ENCODE measurements at places on chromosomes 3 and 15.

GRCh38 chr3:172634948-172635347 lies 75.9 kb downstream of the NCEH1 start:
- no peak for DNase-seq

DNA sequence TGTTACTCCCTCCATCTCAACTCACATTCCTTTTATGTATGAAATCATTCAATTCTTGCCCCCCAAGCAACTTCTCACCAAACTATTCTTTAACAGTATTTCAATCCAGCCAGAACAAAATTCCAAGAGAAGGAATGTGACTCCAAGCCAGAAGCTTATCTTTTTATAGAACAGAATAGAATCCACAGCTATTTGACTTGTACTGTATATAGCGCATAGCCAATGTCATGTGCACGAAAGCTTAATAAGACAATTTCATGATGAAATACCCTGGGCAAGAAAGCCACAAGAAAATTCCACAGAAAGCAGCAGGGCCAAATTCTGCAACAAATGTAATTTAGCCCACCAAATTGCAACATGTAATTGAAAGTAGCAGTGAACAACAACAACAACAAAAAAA lies 127.6 kb upstream of the UBE2E2 start:
- no peak for DNase-seq

GRCh38 chr3:64837126-64837738 lies 149.4 kb upstream of the ADAMTS9 start:
- DNase-seq: no peak

- peak; percentile 25 for DNase-seq
Measured at GRCh38 chr15:55991802-55992768, 1.3 kb downstream of the NEDD4 start.

GRCh38 chr3:65762235-65762580 lies 276.5 kb downstream of the MAGI1 start:
- DNase-seq: no peak

GRCh38 chr3:192444096-192444790 lies 283.1 kb downstream of the FGF12 start:
- peak; percentile 69 for DNase-seq

- DNase-seq: no peak
Measured at GRCh38 chr3:123696808-123697207, 112.0 kb upstream of the HACD2 start.

DNA sequence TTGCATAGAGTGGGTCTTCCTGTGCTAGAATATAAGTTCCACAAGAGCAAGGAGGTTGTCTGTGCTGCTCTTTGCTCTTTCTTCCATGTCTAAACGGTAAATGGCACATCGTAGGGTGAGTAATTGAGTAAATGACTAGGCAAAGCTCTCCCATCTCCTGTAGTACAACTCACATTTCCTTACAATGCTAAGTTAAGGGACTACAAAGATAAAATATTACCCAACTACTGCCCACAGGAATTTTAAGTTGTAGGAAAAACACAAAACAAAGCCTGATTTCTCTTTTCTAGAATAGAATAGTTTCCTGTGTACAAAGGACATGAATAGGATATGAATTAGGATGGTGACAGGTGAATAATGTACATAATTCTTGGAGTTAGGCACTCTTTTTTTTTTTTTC lies 19.9 kb upstream of the LRIG1 start:
- DNase-seq: no peak

DNA sequence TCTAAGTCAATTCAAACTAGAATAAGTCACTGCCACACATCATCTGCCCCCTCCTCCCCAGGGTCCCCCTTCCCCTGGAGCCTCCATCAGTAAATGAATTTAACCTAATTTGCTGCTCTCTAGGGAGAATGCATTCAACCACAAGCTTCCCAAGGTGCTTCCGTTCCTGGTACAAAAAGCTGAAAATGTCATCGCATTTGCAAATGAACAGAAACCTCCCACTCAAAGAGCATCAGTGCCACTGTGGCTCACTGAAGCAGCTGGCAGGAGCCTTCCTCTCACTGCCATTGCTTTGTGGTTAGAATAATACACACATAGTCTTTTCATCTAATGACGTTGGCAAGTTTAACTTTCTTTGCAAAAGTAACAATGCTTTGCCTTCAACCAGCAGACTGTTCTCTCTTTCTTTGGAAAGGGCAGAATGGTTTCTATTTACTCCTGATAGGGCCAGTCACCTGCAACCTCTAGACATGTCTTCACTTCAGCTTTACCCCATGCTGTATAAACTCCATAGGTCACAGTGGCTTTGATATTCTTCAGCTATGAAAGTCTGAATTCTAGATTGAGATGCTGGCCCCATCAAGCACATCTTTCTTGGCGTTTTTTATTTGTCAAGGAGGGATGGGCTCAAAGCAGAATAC lies 238.1 kb downstream of the CPNE4 start:
- DNase-seq: no peak

DNA sequence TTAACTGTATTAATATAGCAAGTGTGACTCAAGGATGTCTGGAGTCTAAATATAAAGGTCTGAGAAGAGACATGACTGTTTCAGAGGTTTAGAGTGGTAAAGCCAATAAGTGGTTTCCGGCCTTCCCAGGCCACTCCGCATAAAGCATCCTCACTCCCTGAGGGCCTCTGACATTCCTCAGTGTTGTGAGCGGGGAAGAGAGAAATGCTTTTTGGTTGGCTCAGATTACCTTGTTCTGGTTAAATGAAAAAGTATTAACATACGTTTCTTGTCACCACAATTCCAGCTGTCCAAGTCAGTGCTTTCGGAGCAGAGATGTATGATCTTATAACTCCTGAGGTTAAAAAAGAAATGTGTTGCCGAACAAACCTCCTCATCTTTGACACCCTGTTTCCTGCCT lies 103.8 kb downstream of the RBMS3 start:
- DNase-seq: peak; percentile 86

GRCh38 chr3:52053307-52054304 lies 2.8 kb downstream of the DUSP7 start:
- peak; percentile 45 for DNase-seq

DNA sequence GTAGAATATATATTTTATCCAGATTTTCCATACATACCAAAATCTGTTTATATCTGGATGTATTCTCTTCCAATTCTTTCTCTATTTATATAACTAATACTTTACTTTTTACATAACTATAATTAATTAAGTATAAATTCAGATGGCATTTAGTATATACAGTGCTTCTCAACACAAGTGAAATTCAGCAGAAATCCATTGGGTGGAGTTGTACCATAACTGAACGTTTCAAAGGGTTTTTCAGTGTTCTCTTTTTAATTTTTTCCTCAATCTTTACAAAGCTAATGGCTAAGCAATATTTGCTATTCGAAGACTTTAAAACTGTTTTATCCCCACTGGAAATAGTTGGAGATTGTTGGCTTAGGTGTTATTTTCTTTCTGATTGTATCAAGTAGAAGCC lies 13.9 kb upstream of the ZBBX start:
- peak; percentile 31 for DNase-seq

GRCh38 chr3:43531835-43532234 lies 90.0 kb downstream of the ANO10 start:
- DNase-seq: peak; percentile 72

DNA sequence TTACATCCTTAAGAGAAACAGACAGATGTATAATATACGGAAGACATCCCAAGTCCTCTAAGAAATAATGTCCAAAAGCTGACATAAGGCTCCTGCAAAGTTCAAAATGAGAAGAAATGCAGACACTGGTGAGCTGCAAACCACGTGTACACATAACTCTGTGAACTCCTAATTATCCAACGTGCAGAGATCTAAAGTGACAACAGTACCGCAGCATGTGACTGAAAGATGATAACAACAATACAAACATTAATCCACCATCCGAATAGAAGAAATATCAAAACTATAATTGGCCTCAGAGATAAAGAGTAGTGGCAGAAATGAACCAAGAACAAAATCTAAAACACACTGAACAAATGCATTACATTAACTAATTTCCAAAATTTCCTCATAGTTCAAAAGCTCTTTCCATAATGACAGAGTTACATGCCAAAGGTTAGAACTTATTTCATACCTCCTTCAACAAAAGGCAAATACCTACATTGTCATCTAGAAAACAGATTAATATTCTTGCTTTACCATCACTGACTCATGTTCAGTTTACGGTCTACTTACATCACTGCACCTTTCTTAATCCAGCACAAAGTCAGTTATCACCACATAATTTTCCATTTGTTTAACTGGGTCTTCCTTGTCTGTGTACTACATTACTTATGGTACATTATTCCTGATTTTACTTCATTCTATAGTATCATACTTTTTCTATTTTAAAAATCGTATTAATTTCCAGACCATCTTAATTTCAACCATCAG lies 2.2 kb downstream of the PDCD10 start:
- no peak for DNase-seq

DNA sequence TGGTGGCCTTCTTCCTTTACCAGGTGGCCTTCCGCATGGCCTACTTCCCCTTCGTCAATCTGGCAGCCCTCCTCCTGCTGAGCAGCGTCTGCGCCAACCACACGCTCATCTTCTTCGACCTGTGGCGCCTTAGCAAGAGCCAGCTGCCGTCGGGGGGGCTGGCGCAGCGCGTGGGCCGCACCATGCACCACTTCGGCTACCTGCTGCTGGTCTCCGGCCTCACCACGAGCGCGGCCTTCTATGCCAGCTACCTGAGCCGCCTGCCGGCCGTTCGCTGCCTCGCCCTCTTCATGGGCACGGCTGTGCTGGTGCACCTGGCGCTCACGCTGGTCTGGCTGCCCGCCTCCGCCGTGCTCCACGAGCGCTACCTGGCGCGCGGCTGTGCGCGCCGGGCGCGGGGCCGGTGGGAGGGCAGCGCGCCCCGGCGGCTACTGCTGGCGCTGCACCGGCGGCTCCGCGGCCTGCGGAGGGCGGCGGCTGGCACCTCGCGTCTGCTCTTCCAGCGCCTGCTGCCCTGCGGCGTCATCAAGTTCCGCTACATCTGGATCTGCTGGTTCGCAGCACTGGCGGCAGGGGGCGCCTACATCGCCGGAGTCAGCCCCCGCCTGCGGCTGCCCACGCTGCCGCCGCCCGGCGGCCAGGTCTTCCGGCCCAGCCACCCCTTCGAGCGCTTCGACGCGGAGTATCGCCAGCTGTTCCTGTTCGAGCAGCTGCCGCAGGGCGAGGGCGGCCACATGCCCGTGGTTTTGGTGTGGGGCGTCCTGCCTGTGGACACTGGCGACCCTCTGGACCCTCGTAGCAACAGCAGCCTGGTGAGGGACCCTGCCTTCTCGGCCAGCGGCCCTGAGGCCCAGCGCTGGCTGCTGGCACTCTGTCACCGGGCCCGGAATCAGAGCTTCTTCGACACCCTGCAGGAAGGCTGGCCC lies 9.9 kb downstream of the DISP2 start:
- peak; percentile 91 for DNase-seq

DNA sequence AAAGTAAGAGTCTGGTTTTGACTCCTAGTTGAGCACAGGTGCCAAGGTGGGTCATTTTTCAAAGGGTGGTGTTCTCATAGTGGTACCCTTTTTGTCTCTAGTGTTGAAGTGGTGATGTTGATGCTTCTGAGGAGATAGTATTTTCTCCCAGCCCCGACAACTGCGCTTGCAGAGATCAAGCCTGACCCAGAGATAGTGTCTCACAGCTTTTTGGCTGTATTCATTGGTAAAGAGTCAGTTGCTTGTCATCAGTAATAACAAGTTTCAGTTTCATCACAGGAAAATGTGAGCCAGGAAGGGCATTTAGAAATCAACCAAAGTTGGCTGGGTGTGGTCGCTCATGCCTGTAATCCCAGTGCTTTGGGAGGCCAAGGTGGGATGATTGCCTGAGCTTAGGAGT lies 139.3 kb downstream of the NFKBIZ start:
- DNase-seq: no peak

DNA sequence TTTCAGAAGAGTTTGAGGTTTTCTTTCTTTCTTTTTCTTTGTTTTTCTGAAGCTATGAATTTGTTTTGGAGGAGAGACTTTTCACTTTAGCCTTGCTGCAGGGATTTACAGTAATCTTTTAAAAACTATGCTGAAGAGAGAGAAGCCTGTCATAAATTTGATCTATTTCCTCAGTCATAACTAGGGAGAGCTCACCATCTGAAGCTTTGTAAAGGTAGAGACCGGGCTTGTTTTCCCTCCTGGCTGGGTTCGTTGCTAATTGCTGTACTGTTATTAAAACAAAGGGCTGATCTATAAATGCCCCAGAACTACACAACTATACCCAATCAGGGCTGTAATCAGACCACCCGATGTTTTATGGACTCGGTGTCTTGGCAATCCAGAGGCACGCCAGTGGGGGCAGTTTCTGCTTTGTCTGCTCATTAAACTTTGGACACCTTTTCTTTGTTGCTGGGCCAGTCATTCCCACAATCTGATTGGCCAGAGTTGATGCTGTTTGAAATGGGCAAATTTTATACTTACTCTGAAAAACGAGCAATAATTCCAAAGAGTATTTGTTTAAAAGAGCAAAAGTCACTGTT lies 164.3 kb downstream of the CACNA1D start:
- no peak for DNase-seq

DNA sequence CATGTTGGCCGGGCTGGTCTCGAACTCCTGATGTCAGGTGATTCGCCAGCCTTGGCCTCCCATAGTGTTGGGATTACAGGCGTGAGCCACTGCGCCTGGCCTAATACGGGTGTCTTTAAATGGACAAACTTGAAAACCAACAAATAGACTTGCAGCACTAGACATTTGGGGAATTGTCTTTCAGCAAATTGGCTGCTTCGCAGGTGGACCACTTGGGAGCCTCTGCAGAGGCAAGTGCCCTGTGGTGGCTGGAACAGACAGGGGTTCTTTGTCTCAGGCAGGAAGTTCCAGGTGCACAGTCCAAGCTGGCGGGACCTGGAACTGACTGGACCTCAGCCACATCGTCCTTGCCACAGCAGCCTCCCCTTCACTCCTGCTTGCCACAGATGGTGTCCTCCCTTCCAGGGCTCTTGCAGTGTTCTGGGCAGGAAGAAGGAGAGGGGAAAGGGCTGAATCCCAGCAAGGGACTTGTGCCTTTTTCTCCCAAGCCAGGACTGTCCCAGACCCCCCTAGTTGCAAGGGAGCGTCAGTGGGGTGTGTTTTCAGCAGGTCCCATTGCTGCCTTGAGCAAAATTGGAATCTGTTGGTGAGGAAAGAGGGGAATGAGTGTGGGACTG lies 94.3 kb downstream of the TBC1D2B start:
- no peak for DNase-seq

DNA sequence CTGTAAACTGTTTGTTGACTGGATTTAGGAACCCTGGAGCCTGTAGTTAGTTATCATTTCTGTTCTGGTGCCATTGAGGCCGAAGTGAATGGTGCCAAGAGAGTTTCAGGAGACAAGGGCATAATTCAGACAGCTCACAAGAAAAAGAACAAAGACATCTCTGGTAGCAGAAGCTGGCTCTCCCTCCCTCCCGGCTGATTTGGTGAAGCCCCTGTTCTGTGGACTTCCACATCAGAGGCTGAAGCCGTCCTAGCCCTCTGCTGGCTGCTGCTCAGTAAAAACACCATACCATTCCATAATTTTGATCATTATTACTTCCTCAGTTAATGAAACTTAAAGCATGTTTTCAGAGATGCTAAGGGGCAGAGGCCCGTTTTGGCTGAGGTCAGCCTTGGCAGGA lies 381.2 kb upstream of the WNT5A start:
- peak; percentile 3 for DNase-seq

DNA sequence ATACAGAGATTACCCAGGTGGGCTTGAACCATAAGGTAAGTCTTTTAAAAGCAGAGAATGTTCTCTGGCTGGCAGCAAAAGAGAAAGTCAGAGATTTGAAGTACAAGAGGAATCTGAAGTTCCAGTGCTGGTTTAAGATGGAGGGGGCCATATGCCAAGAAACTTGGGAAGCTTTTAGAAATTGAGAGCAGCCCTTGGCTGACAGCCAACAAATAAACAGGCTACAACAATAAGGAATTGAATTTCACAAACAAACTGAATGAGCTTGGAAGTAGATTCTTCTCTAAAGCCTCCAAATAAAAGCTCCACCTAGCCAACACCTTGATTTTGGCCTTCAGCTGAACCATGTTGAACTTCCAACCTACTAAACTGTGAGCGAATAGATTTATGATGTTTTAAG lies 85.7 kb downstream of the TRIM42 start:
- DNase-seq: no peak

All from ELR (cell line).